Activated CD4-positive, alpha-beta T cell treated with anti-CD3 and anti-CD28 coated beads, Interleukin-2, amount 50 U/mL, for 24 hours (primary cell): ENCODE measurements at places on chromosomes 5 and 9.
A peak's percentile ranks its signal among the peaks of the same experiment; 100 is the strongest.

DNA sequence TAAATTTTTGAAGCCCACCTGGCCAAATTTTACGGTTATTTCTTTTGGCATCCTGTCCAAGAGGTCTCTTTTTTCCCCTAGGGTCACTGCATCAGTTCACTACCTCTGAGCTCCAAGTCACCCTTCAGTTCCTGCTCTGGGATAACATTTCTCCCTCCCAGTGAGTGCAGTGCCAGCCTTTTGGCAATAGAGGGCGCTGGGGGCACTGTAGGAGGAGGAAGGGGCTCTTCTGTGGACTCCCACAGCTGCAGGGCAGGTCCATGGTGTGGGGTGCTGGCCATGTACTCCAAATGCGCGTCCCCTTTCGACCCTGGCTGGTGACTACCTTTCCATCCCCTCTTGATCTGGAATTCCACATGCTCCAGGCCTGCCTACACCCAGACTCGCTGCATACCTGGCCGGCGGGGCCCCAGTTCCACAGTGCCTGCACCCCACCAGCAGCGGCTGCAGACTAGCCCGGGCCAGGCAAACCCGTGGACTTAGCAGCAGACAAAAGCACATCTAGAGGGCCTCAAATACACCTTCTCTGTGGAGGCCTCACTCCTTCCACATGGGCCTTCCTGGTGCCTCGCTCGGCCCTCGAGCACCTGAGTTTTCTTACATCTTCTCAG is 20.3 kb upstream of the NINJ1 start:
- no peak for DNase-seq

DNA sequence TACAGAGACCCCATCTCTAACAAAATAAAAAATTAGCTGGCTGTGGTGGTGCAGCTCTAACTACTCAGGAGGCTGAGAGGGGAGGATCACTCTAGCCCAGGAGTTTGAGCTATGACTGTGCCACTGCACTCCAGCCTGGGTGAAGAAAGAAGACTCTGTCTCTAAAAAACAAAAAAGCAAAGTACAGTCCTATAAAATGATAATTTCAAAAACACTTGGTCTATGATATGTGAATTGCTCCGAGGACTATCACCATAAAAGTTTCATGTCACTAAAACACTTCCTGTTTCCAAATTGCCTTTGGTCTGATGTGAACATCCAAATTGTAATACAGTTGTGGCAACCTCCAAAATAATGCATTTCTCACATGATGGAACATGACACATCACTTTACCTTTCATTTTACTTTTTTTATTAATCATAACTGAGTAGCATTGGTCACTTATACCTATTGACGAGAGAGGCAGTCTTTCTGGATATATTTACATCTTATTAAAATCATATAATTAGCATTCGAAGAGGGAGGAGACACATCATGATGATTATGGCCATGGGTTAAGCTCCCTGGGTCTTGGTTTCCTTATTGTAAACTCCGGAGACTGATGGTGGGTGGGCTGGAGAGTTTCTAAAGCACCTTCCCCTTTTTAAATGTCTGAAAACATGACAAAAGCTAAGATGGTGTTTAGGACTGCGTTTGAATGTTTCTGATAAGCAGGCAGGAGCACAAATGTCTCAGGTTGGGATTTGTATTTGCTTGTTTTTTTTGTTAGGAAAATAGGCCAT is 25.8 kb upstream of the CD180 start:
- DNase-seq = no peak

GRCh38 chr5:124310453-124310852 is 436.0 kb downstream of the ZNF608 start:
- no peak for DNase-seq

- DNase-seq = no peak
Measured at GRCh38 chr5:37915097-37915736, 75.4 kb upstream of the GDNF start.

DNA sequence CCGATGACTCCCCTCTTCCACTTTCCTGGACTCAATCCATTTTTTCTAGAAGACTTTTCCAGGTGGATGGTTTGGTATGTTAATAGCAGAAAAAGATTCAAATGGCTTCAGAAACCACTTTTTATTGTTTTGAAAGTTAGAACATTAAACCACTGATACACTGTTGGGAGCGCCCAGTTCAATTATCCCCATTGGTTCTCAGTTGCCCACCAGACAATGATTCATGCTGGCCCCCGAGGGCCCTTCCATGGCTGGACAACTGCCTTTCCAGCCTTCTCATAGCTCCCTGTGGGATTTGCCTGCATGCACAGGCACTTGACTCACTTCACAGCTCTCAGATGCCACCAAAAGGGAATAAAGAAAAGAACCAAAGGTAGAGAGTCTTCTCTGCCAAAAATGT is 21.3 kb upstream of the ANKRD34B start:
- no peak for DNase-seq

DNA sequence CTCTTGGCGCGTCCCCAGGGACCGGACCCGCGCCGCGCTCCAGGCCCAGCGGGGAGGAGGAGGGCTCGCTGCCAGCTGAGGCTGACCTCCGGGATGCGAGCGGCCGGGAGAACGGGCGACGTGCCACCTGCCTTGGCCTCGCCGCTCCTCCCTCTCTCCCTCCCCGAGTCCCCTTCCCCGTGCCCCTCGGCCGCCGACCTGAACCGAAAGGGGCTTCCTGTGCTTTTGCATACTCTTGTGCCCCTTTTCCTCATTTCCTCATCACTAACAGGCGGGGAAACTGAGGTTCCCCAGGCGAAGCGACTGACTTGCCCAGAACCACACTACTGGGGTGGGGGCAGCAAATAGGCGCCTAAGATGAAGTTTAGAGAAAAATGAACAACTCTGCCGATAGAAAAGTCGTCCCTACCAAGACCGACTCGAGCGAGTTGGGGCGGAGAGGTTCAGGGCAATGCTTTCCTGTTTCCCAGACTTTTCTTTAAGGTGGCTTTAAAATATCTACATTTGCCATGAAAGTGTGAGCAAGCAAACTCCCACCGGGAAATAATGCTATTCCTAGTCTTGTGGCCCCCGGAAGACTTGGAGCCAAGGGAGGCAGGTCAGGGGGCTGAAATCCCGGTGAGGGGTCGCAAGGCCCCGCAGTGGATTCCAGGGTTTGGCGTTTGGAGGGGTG is 580 bp upstream of the DUSP1 start:
- no peak for DNase-seq

DNA sequence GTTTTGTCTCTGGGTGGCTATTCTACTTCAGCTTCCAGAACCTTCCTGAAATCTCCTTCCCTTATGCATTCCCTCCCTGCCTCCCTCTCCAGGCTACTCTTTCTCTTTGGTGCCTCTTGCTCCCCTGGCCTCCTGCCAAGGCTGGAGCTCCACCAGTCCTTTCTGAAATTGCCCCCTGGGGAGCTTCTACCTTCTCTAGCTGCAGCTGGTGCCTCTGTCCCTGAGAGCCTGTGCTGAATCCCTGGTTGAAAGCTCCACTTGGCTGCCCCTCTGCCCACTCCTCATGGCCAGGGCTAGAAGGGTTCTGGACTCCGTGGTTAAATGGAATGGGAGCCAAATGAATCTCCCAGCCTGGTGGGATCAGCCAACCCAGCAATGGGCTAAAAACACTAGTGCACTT is 80.1 kb downstream of the COL15A1 start:
- DNase-seq = no peak

DNA sequence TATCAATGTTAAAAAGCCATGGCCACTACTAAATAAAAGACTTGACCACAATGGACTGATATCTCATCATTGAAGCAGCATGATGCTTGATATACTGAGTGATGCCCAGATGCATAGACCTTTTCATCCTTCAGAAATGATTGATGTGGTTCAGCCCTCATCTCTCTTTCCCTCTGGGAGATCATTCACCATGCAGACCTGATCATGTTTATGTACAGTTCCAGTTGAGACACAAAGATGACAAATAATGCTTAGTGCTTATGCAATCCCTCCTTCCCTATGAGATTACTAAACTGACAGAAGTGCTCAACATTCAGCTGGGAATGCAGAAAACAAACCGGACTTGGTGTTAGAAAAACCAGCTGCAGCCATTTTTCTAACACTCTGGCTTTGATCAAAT is 91.9 kb upstream of the TLR4 start:
- DNase-seq = no peak

- no peak for DNase-seq
Measured at GRCh38 chr5:176388003-176388443, 375 bp downstream of the NOP16 start.

GRCh38 chr9:91316093-91316492 is 45.6 kb downstream of the AUH start:
- DNase-seq = no peak

DNA sequence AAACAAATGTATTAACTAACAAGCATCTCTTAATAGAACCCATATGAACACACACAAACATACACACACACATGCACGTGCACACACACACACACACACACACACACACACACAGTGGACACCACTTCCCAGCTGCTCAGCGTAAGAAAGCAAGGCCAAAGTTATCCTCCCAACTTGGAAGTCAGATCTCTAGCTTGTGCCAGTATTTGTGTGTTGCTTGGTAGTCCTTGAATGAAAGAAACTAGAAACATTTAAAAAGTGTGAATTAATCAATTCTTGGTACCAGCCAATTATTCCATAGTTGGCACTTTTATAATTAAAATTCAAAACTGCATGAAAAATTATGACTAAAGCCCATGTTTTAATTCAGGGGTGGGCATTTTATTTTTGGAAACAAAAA is 178.1 kb downstream of the TMEM161B start:
- no peak for DNase-seq

- no peak for DNase-seq
Measured at GRCh38 chr9:138009803-138010690, 132.5 kb downstream of the CACNA1B start.

GRCh38 chr9:20732118-20732517 is 48.1 kb downstream of the FOCAD start:
- DNase-seq = no peak

DNA sequence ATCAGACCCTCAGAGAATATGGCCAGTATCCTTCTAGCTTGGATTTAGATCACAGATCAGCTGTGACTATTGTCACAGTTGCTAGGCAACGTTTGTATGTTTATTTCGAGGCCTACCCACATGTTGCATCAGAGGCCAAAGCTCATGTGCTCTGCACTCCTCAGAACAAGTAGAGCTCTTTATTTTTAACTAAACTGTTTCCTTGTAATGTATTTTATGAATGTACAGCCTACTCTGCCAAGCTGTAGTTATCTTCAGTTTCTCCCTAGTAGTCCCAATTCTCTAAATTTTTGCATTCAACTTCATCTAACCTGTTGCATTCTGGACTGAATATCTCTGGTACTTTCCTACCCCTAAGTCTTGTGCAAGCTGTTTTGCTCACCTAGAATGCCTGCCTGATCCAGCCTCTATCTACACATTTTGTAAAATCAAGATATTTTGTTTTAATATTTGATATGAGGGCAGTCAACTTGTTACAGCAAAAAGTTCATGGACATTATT is 52.8 kb downstream of the CAST start:
- DNase-seq = no peak

DNA sequence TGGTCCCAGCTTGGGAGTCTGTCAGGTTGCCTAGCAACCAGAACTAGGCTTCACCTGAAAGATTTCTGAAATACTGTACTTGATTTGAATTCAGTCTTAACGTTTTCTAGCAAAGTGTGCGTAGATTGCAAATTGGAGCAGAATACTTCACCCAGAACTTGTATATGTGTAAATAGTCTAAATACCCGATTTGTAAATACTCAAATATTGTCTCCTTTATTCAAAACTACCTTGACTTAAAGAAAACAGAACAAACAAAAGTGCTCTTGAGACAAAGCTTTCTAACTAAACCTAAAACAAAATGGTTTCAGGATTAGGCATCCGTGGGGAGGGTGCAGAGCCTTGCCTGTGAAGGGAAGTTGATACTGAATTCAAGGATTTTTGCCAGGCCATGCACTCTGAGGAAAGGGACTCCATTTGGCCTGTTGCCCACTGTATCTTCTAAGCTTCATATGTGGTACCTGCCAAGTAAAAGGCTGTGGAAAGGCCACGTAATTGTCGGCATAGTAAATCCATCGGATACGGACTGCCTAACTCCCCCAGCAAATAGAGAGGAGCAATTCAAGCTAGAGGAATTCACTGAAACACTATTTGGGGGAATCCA is 744 bp upstream of the HMGCS1 start:
- no peak for DNase-seq

GRCh38 chr5:178372142-178372571 is 139.6 kb upstream of the PHYKPL start:
- no peak for DNase-seq

- peak; percentile 13 for DNase-seq
Measured at GRCh38 chr5:132557478-132558172, 848 bp downstream of the RAD50 start.

GRCh38 chr5:61245936-61246335 is 83.7 kb upstream of the SMIM15 start:
- no peak for DNase-seq

GRCh38 chr9:21761309-21761901 is 41.0 kb upstream of the MTAP start:
- peak; percentile 45 for DNase-seq

- DNase-seq = no peak
Measured at GRCh38 chr5:8458038-8458383, 589.1 kb downstream of the MTRR start.

DNA sequence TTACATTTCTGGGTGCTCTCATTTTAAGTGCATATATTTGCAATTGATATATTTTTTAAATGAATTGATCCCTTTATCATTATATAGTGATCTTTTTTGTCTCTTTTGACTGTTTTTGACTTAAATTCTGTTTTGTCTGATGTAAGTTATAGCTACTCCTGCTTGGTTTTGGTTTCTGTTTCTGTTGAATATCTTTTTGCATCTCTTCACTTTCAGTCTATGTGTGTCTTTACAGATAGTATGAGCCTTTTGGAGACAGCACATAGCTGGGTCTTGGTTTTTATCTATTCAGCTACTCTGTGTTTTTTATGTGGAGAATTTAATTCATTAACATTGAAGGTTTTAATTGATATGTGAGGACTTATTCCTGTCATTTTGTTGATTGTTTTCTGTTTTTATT is 311.3 kb downstream of the SPATA31D1 start:
- DNase-seq = no peak

DNA sequence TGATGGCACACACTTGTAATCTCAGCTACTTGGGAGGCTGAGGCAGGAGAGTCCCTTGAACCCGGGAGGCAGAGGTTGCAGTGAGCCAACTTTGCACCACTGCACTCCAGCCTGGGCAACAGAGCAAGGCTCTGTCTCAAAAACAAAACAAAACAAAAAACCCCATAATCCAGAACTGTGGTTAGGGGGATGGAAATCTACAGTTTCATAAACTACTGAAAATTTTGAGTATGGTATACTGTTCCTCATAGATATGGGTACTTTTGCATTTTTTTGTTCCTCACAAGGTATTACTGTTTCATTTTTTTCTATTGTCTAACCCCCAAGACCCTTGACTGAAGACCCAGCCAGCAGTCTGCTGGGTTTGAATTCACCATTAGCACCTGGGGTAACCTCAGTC is 52.2 kb upstream of the MAP3K1 start:
- no peak for DNase-seq

- DNase-seq = no peak
Measured at GRCh38 chr9:37100741-37101140, 19.6 kb upstream of the ZCCHC7 start.
